ENCODE measurements at places on chromosomes 5 and 9.

- DNase-seq, result no peak
Observed at GRCh38 chr5:142303565-142303964, 21.3 kb downstream of the SPRY4 start.

GRCh38 chr5:83568186-83568585 is 96.6 kb downstream of the VCAN start:
- peak; percentile 24 for DNase-seq

DNA sequence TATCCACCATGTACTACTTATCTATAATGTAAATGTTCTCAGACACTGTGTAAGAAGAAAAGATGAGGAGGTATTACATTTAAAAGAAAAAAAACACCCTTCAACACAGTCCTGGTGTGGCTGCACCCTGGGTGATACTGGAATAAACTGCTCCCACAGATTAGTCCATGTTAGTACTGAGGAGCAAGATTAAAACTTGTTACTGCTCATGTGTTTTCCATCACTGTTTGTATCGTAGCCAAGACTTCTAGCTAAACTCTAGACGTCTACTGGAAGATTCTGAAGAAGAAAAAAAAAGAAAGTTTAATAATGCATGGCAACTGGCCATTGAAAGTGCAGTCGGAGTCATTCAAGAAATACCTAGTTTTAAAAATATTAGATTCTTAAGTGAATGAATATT is at the start of gene ASPN:
ASPN (minus strand) TSS at position 178 of the 400 bp plus-strand sequence.
- no peak for DNase-seq

DNA sequence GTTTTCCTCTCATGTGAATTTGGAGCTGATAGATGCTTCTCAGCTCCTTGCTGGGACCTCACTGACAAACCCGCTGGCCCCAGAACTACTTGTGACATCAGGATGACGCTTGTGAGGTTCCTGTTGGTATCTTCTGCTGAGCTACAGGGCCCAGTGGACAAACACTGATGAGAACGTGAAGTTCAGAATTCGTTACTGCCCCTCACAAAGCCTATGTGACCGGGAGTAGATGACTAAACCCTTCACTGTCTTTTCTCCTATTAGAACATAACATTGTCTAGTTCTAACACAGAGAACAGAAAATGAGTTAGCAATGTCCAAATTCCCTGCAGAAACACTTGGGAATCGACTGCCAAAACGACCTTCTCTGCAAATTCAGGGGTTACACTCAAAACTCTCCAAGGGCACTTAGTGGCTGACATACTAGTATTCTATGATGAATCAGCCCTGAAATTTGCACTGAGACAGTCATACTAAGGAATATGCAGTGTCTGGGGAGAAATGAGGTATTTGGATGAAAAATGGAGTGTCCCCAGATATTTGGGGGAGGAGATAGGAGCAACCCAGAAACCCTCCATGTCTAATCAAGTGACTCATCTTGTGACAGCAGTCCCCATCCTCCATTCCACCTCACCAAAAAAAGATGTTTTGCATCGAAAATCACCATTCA is 143.2 kb upstream of the TRIM32 start:
- no peak for DNase-seq

- peak; percentile 43 for DNase-seq
Observed at GRCh38 chr5:82885627-82886389, 191.4 kb downstream of the TMEM167A start.

DNA sequence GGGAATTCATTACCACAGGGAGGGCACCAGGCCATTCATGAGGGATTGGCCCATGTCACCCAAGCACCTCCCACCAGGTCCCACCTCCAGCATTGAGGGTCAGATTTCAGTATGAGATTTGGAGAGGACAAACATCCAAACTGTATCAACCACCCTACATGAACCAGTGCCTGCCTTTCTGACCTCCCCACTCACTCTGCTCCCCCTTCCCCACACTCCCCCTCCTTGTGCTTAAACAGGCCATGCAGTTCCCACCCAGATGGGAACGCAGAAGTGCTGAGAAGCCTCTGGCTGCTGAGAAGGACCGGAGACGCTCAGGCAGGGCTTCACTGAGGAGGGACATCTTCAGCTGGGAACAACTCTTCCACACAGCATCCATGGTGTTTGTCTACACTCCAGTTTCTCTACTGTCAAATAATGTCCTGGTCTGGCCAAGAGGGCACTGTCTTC is 30.0 kb upstream of the ADAMTS2 start:
- no peak for DNase-seq

- no peak for DNase-seq
Observed at GRCh38 chr5:109910874-109911273, 221.1 kb downstream of the MAN2A1 start.

DNA sequence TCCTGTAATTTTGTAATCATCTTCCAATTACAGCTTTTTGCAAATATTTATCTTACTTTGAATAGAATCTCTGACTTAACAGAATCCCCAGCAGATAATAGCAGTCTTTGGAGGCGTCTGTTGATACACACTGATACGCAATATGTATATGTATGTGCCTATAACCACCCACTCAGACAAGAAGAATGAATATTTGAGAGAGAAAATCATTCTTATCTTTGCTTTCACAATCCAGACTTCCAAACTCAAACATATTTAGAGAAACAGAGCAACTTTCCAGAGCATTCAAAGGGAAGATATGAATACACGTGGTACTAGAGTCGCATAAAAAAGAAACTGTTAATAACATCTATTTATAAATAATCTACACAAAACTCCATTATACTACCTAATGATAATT is 6.1 kb downstream of the RORB start:
- DNase-seq, result no peak

- DNase-seq, result no peak
Observed at GRCh38 chr5:157624144-157624543, 28.1 kb downstream of the SOX30 start.

DNA sequence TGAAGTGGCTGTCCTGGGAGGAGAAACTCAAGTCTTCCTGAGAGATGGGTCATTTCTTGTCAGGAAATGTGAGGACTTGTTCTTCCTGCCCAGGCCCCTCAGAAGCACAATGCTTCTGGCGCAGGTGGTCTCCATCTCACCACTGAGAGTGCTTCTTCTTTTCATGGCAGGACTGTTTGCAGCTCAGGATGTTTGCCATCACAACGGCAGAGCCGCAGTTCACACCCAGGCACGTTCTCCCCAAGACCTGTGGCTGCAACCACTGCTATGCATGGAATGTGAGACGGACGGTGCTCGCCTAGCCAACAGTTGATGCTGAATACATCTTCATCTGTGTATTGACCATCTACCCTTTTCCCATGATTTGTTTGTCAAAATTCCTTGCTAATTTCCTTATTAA is 216.3 kb downstream of the GADD45G start:
- DNase-seq, result no peak

- DNase-seq, result no peak
Observed at GRCh38 chr5:171581781-171582180, 162.3 kb downstream of the FGF18 start.

DNA sequence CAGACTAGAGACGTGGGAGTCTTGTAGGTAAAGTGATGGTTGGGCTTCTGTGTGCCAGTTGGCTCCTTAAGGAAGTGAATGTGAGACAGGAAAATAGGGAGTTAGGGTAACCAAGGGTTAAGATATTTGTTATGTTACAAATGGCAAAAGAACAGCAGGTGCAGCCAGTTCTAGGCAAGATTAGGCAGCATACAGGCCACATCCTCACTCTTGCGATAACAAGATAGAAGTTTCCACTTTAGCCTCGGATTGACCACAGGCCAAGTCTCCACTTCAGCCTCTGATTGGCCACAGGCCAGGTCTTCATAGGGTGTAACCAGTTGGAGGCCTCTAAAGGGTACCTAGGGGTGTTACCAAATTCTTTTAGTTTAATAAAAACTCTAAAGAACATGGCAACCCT is 54.6 kb upstream of the ABCA1 start:
- no peak for DNase-seq

DNA sequence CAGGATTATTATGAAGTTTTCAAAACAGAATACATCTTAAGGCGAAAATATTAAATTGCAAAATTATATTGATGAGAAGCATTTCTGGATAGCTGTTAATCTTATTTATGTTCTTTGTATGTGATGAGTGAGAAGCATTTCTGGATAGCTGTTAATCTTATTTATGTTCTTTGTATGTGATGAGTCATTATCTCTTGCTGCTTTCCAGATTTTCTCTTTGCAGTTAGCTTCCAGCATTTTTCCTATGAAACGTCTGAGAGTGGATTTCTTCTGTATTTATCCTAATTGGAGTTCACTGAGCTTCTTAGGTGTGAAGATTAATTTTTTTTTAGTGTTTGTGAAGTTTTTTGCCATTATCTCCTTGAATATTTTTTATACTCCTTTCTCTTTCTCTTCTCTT is 8.2 kb downstream of the TMEM232 start:
- DNase-seq, result no peak

GRCh38 chr5:141672841-141673813 is 8.9 kb downstream of the ARAP3 start:
- no peak for DNase-seq

DNA sequence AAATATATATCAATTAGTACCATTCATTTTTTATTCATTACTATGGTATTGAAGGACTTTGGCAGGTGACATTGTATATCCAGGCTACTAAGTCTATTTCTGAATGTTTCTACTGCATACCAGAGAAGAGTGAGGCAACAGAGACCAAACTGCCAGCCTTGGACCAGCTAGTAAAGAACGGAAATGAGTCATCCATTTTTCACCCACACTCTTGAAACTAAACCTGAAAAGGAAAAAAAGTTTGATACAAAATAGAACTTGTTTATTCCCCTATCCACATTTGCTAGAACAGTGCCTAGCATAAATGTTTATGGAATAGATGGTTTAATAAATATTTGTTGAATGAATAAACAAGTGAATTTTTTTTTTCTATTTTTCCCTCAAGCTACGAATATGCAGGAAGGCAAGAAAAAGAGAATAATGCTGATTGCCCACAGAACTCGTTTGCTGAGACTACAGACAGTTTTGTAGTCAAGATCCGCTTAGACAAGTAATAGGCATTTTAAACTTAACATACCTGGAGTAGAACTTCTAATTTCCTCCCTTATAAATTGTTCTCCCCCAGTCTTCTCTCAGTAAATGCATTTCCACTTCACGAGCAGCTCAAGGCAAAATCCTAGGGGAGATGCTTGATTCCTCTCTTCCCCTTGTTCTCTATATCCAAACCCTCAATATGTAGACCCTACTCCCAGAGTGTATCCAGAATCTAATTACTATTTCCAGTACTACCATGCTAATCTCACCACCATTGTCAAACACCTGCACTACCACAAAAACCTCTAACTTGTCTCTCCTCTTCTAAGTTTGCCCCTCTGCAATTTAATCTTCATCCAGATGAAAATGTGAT is 146.2 kb upstream of the RASA1 start:
- peak; percentile 49 for DNase-seq

- DNase-seq, result no peak
Observed at GRCh38 chr5:155952486-155953089, 374.4 kb upstream of the SGCD start.

DNA sequence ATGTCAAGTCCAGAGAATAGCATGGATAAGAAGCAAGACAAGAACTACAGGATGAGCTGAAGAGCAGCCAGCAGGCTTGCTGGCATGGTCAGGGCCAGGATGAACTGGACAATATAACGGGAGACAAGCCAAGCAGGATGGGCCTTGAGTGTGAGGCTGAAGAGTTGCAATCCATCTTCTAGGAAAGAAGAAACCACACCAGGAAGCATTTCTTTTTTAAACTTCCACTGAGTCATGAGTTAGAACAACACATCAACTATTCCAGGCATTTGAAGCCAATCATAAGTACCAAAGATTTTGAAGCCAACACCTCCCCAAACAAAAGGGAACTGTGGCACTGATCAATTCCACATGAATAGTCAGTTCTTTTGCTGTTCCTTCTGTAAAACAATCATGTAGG is 27.3 kb downstream of the SLC31A2 start:
- no peak for DNase-seq

DNA sequence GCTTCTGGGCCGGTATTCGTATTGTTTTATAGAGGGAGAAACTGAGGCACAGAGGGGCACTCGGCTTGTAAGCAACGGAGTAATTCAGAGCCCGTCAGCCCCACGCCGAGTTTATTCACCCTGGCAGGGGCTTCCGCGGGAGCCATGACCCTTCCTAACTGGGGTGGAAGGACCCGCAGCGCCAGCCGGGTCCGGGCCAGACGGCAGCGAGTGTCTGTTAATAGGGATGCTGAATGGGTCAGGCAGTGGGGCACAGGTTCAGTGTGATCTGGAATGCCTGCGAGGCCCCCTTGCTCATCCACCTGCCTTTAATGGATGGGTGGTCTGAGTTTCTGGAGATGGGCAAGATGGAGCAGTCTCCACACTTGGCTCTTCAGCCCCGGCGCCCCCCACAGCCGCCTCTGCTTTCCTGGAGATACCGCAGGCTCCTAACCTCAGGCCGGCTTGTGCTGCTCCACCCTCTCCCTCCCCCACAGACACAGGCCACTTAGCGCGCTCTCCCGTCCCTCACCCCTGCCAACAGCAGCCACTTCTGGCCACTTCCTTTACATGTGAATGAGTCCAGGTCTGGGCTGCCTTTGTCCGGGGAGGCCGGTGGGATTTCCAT is 147.1 kb downstream of the ERCC6L2 start:
- DNase-seq, result peak; percentile 72

GRCh38 chr5:150204590-150204960 is 14.7 kb downstream of the SLC6A7 start:
- no peak for DNase-seq
